ENCODE measurements at places on chromosomes 4 and X.
A peak's percentile ranks its signal among the peaks of the same experiment; 100 is the strongest.

DNA sequence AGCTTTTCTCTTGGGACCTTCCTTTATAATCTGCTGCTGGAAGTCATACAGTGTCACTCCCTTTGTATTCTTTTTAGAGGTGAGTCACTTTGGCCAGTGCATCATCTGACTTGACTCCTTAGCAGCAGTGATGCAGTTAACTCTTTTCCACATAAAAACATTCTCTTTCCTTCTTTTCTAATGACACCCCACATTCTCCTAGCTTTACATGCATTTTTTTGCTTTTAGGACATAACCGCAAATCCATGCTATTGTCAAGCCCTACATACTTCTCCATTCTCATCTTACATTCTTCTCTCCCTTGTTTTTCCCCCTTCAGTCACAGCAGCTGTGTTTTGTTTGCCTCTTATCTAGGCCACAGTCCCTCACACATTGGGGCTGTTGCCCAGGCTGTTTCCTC lies 55.1 kb downstream of the ZNF330 start:
- no peak for DNase-seq

- no peak for DNase-seq
Observed at GRCh38 chr4:17823871-17824669, 13.3 kb downstream of the NCAPG start.

GRCh38 chrX:131747173-131747572 lies 203.3 kb downstream of the OR13H1 start:
- no peak for DNase-seq

DNA sequence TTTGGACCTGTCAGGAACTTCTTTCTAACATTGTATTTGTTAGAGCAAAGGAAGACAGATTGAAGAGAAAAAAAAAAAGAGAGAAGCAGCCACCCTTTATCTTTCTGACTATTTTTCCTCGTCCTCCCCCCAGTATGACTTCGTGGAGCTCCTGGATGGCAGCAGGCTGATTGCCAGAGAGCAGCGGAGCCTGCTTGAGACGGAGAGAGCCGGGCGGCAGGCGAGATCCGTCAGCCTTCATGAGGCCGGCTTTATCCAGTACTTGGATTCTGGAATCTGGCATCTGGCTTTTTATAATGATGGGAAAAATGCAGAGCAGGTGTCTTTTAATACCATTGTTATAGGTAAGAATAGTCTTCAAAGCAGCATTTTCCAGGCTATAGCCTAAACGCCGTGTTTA lies 237.7 kb downstream of the DCTD start:
- DNase-seq: no peak

GRCh38 chr4:70772929-70773555 lies 51.3 kb downstream of the RUFY3 start:
- no peak for DNase-seq

DNA sequence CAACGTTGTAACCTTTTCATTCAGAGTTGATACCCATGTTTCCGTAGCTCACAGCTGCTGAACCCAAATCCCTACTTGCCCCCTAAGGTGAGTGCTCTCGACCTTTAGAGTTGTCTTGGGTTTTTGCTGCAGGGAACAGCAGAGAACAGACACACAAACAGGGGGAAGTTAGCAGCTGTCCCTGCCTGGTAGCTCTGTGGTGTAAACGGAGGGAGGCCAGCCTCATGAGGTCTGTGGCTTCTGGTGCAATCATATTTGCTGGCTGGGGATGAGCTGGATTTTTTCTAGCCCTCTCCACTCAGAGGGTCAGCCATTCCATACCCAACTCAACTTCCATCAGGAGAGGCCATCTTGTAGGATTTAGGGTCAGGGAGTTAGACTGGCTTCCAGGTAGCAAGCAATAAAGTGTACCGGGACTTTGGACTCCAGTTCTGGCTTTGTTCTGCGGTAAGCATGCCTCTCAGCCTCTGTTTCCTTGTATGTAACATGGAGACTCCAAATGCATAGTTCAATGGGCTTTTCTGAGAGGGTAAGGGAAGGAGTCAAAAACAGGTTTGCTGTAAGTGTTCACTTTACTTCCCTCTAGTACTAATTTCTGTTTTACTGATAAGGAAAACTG lies 218.9 kb downstream of the MID1IP1 start:
- no peak for DNase-seq

GRCh38 chrX:54484666-54485065 lies 11.4 kb downstream of the FGD1 start:
- DNase-seq: no peak

GRCh38 chr4:99104153-99104552 lies 15.6 kb upstream of the ADH5 start:
- no peak for DNase-seq

DNA sequence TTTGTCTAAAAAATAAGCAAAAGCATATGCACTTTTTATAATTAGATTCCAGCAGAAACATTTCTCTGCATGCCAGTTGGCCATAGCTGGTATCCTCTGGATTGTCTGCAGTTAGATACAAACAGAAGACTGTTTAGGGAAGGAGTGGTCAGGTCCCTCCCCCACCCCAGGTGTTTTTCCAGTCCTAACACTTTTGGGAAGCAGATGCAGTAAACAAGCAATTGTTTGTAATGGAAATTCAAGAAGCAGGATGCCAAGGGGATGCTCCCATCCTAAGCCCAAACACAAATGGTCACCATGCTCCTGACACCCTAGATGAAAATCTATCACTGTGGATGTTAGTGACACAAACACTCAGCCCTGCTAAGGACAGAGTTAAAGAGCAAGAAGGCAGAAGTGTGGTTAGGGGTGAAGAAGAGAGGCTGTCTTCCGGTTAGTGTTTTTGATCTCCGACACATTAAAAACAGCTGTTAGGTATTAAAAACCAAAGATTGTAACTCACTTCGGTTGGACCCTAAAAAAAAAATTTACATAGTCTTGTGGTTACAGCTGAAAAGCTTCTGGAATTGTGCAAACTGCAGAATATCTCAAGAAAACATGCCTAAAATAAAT lies 7.9 kb downstream of the LEF1 start:
- no peak for DNase-seq

GRCh38 chr4:100098681-100099080 lies 91.6 kb downstream of the DDIT4L start:
- no peak for DNase-seq

- DNase-seq: peak; percentile 26
Observed at GRCh38 chr4:154982187-154983047, 201.3 kb downstream of the RBM46 start.

DNA sequence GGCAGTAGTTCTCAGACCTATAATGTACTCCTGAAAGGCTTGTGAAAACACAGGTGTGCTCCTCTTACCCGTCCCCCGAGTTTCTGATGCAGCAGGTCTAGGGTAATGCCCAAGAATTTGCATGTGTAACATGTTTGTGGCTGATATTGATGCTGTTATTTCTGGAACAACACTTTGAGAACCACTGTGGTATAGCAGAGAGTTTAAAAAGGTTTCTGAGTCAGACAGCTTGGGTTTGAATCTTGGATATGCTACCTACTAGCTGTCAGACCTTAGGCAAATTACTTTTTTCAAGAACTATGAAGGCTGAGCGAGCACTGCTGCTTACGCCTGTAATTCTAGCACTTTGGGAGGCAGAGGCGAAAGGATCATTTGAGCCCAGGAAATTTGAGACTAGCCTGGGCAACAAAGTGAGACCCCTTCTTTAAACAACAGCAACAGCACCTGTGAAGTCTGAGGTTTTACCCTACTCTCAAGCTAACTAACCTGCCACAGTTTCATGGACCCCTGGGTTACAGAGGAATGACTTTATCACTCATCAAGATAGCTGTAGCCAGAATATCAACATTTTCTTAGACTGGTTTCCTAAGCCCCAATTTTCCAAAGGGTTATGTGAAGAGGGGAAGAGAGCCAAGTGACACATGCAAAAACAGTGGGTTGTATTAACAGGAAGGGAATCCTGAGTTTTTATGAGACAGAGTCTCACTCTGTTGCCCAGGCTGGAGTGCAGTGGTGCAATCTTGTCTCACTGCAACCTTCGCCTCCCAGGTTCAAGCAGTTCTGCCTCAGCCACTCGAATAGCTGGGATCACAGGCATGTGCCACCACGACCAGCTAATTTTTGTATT lies 5.1 kb downstream of the AFF1 start:
- no peak for DNase-seq

DNA sequence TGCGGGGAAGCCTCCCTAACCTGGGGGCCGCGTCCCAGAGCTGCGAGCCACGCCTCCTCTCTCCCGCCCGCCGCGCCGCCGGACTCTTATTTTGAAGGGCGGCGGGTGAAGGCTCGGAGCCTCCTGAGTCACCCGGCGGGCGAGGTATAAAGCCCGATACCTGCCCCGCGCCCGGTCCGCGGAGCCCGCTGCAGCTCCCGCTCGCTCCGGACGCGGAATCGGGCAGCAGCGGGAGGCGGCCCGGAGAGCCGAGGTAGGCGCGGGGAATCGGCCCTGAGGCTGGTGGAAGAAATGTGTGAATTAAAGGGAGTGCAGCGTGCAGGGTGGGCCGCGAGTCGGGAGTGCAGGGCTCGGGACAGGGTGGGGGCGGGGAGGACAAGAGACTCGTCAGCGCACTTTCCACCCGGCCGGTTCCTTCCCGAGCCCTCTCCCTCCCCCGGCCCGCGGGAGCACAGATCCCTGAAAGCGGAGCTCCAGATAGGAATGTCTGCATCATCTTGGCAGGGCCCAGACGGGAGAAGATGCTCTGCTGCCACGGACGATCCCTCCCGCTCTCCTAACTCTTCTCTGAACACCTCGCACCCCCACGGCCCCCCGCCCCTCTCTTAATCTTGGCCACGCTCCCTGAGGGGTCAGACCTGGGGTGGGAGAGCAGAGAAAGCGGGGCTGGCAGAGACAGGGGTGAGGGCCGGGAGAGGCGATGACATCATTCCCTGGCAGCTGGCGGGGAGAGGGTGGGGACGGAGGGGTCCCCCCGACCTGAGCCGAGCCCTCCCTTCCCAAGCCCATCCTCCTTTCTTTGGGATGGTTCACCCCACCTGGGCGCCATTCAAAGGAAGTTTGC lies 177.9 kb downstream of the CBR4 start:
- DNase-seq: peak; percentile 94

DNA sequence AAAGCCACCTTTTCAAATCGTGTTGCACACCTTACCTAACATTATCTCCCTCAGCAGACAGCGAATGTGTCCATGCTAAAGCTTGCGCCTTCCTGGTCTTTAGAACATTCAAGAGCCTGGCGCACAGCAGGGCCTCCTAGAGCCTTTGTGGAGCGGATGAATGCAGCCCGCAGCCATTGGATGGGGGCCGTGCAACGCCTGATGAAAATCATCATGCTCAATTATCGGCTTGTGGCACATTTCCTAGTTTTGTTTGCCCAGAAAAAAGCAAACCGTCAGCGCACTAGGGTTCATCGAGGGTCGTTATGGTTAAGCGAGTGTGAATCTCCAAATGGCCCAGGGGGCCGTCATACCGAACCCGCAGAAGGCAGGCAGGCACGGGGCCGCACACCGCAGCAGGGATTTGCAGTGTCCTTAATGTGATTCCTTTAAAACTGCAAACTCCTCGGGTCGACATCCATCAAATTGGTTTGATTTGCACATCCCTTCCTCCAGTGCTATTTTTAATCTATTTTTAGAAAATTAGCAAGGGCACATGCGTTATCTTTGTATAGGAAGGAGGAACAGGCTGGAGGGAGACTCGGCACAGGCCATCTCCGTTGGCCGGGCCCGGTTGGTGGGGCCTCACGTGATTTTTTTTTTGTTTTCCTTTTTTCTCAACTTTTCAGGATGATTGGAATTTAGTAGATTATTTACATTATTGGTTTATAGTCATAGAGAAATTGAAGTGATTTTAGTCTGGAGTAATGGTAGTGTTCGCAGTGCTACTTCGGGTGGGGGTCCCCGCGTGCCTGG lies 53.1 kb downstream of the ABLIM2 start:
- no peak for DNase-seq

DNA sequence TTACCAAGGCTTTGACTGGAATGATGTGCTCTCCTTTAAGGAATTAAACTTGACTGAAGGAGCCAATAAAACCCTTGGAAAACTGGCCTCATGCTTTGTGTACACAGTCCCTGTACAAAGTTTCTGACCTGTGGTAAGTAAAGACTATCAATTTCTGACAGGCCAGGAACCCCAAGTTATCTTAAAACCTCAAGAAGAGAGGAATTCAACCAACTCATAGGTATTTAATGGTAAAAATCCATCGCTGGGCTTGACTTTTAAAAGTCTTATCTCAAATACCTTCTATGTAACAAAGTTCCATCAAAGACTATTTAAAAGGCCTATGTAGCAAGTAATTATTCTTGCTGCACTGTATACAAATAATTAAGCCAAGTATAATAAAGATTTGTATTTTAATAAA lies 103.7 kb upstream of the TENT5D start:
- no peak for DNase-seq

- no peak for DNase-seq
Observed at GRCh38 chrX:115363372-115363771, 73.9 kb downstream of the LUZP4 start.

DNA sequence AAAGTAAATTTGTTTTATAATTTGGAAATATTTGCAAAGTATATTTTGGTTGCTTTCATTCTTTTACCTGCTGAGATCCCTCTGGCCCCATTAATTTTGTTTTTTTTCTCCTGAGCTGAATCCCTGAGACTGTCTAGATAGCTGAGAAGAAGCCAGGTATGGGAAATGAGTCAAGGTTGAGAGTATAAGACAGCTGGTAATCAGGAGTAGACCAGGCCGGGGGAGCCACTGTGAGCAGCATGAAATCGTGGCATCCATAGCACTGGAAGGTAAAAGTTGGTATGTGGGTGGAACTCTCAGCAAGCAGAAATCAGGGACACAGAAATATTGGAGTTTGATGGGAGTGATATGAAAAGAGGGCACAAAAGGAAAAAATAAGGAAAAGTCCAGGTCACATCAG lies 164.5 kb downstream of the FHIP1A start:
- no peak for DNase-seq

DNA sequence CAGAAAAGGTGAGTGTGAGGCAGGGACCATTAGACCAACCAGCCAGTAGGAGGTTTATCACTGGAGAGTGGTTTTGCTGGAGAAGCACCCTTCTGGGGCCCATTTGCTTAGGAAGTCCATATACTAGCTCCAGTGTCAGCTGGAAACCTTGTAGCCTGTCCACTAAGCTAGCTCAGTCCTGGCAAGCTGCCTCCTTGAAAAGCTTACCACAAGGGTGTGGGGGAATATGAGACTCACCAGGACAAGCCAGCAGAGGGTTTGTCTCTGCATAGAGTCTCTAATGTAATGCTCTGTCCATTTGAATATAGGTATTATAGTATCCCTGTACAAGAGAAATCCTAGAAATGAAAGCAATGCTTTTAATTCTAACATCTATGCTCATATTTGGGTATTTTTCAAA lies 86.3 kb downstream of the FBXL5 start:
- no peak for DNase-seq

GRCh38 chrX:1281521-1281920 lies 12.9 kb downstream of the CSF2RA start:
- no peak for DNase-seq

- no peak for DNase-seq
Observed at GRCh38 chrX:45172890-45173289, 27.8 kb downstream of the DIPK2B start.

DNA sequence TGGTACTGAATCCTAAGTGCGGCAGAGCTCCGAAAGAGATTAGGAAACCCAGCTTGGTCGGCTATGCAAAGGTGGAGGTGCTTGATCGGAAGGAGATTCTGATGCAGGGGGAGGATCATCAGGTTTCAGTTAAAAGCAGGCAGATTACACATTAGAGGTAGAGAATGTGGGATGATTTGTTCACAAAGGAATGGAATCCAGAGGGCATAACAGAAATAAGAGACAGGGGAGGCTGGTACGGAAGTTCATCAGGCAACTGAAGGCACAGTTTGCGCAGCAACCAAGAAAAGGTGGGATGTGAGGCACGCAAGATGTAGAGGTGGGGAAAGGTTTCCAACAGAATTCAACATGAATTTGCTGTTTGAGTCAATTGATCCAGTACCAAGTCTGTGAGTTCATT lies 424 bp upstream of the ZNF330 start:
- no peak for DNase-seq

GRCh38 chr4:55396308-55397125 lies 760 bp downstream of the TMEM165 start:
- peak; percentile 93 for DNase-seq
